Hippocampal formation (tissue), 2 donors: ENCODE measurements at places on chromosomes 6 and 20.
A peak's percentile ranks its signal among the peaks of the same experiment; 100 is the strongest.

DNA sequence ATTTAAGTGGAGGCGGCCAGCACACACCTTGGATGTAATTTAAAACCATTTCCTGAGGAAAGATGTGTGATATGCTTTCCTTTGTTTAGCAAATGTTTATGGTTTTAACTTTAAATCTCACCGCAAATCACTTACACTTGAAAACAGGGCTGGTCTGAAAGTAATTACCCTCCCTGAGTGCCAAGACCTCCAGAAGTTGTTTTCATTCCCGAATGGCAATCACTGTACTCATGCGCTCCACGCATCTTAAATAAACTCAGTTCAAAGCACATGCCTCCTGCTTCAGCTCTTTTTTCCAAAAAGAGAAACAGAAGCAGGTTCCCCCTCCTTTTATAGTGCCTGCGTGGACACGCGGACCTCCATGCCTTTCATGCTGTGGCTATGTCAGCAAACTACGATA lies 224.0 kb downstream of the SMOC2 start:
- DNase-seq = no peak

GRCh38 chr20:2753461-2754040 lies 46.9 kb downstream of the CPXM1 start:
- DNase-seq = no peak

- no peak for DNase-seq
These were observed 14.7 kb downstream of the ENPP3 start for GRCh38 chr6:131651782-131652181.

GRCh38 chr6:53506872-53507271 lies 38.0 kb downstream of the GCLC start:
- no peak for DNase-seq

GRCh38 chr20:10992731-10993130 lies 318.9 kb upstream of the JAG1 start:
- no peak for DNase-seq

- DNase-seq = no peak
These were observed 196.6 kb downstream of the UST start for GRCh38 chr6:148943451-148943850.

- no peak for DNase-seq
These were observed 1.3 kb downstream of the GUCA1B start for GRCh38 chr6:42193491-42193894.

- no peak for DNase-seq
These were observed 83.3 kb downstream of the CHD6 start for GRCh38 chr20:41534842-41535241.

GRCh38 chr20:59822291-59823029 lies 111.0 kb downstream of the SYCP2 start:
- no peak for DNase-seq

GRCh38 chr6:44428682-44429081 lies 41.2 kb downstream of the CDC5L start:
- DNase-seq = no peak

DNA sequence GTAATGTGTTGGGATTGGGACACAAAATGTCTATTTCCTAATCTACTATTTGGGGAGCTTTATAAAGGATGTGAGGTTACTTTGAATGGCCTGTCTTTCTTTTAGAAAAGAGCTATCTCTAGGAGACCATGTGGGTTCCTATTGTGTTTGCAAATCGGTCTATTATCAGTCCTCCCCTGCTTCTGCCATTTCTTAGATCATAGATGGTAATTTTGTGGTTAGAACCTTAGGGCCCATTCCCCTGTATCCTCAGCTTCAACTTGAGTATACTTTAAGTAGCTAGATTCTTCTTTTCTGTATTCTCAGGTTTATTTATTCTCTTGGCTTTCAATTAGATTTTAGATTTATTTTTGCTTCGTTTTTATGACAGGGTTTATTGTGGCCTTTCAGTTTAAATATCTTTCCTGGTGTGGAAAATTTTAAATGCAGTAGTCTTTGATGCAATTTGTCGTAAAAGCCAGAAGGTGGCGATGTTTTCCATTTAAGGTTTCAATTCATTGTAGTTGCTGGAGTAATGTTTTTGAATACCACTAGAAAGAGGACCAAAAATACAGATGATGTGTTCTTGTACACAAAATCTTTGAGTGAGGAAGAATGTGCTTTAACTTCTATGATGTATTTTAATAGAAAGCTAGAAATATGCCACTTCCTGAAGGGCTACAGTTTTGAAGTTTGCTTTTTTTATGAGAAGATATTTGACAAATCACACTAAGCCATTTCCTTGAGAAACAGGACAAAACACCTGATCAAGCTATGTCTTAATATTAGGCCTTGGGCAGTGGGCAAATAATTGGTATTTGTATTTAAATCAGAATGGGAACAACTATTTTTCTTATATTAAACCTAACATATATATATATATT lies 20.3 kb downstream of the TBPL1 start:
- DNase-seq = no peak

- no peak for DNase-seq
These were observed 3.1 kb downstream of the HS3ST5 start for GRCh38 chr6:114339706-114340105.

DNA sequence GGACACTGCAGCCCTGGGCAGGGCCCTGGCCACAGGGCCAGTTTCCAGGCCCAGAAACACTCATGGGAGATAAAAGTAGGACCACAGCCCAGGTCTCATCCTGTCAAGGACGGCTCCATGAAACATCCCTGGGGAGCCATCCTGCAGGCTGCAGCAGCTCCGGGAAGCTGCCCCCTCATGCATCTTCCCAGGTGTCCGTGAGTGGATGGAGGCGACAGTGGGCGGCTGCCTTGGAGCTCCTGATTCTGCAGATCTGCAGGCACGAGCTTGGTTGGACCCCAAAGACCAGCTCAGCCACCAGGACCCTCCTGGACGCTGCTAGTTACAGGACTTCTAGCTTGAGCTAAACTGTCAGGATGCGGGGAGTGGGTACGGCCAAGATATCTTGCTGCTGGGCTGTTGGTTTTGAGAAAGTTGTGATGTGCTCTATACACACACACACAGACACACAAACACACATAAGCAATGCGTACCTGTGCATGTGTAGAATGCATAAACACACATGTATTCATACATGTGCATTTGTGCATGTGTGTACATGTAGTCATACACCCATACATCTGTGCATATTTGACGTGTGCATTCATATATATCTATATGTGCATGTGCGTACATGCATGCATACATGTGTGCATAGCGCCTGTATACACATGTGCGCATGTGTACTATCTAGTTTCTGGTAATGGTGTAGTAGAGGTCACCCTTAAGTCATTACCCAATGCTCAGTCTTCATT lies 297.8 kb downstream of the TAF4 start:
- no peak for DNase-seq

GRCh38 chr6:29789176-29789575 lies 38.4 kb upstream of the HLA-G start:
- no peak for DNase-seq

DNA sequence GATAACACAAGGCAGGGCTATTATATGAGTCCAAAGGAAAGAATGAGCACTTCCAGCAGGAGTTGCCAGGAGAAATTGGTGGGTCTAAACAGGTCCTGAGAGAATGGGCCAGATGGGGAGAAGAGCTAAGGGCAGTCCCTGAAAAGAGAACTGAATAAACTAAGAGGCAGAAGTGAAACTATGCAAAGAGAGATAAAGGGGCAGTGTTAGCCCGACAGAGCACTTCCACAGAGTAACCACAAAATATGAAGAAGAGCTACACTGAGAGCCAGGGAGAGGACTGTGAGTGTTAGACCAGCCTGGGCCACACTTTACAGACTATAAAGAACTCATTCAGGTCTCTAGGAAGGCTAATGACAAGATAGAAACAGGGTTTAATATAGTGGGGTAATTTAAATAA lies 43.8 kb downstream of the RALGAPA2 start:
- DNase-seq = peak; percentile 53

- no peak for DNase-seq
These were observed 101.2 kb downstream of the SLC35B3 start for GRCh38 chr6:8334113-8334512.

DNA sequence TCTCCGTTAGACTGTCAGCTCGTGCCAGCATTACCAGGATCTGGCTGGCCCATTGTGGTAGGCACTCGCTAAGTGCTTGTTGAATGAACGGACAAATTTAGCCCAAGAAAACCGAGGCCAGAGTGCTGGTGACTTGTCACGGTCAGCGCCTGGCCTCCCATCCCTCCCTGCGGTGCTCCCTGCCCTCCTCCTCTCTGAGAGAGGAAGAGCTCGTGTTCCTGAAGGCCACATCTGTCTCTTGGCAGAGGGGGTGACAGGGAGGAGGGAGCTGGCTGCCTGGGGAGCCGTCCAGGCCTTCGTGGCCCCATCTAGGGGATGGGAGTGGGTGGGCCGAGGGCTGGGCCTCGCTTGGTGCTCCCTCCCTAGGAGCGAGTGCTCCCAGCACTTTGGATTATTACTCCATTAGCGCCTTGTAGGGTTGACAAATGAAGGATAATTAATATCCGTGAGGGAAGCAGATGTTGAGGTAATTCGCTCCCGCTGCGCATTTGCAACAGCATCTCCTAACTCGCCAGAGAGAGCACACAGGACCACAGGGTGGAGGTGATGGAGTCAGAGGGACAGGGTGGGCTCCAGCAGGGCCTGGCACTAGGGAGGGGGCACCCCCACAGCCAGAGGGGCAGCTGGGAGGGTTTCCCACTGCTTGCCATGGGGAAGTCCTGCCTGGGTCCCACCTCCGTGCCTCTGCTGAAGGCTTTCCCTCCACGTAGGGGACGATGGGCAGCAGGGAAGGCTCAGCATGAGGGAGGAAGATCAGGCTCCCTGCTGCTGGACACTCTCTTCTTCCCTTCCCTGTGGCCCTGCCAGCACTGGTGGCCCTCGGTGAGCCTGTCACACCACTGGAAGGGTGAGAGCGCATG lies 37.0 kb downstream of the VSTM2L start:
- no peak for DNase-seq

GRCh38 chr6:161486361-161487216 lies 212.7 kb upstream of the AGPAT4 start:
- DNase-seq = no peak

GRCh38 chr6:47345761-47346160 lies 36.1 kb upstream of the TNFRSF21 start:
- DNase-seq = no peak

GRCh38 chr6:12844284-12845223 lies 128.0 kb downstream of the PHACTR1 start:
- DNase-seq = no peak

GRCh38 chr6:149026530-149026942 lies 279.7 kb downstream of the UST start:
- no peak for DNase-seq

- DNase-seq = peak; percentile 33
These were observed 5.0 kb downstream of the COL21A1 start for GRCh38 chr6:56242346-56242745.

DNA sequence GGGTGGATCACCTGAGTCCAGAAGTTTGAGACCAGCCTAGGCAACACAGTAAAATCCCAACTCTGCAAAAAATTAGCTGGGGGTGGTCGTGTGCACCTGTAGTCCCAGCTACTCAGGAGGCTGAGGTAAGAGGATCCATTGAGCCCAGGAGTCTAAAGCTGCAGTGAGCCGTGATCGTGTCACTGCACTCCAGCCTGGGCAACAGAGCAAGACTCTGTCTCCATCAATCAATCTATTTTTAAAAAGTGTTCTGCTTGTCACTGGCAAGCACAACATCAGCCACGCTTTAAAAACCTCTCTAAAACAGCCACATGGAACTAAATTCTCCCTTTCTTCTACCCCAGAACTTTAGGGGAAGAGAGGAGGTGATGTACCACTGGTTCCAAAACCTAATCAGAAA lies 131.6 kb upstream of the RREB1 start:
- DNase-seq = no peak

- no peak for DNase-seq
These were observed 112.4 kb upstream of the DST start for GRCh38 chr6:56755040-56755439.

- DNase-seq = no peak
These were observed 10.6 kb upstream of the SAMD3 start for GRCh38 chr6:130233330-130233729.

DNA sequence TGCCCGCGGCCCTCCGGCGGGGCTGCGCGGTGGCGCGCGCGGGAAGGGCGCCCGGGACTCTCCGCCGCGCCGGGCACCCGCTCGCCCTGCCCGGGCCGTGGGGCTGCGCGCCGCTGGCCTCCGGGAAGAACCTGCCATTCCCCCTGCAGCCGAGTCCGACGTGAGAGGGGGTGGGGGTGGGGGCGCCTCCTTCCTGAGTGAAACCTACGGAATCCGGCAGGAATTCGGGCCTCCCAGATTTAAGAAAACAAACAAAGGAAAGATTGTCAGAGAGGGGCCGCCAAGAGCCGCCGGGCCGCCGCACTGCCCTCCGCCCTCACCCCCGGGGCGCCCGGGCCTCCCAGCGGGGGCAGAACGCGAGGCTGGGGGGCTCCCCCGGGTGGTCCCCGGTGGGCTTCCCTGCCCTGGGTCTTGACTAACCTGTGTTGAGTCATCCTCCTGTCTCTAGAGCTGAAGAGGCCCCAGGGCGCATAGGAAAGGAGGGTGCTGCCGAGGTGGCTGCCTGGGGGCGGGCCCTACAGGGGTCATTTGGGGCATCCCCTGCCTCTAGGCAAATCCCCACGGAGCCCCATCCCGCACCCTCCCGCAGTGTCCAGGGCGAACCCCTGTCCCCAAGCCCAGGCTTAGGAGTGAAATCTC lies 42.2 kb upstream of the FOXP4 start:
- DNase-seq = no peak

DNA sequence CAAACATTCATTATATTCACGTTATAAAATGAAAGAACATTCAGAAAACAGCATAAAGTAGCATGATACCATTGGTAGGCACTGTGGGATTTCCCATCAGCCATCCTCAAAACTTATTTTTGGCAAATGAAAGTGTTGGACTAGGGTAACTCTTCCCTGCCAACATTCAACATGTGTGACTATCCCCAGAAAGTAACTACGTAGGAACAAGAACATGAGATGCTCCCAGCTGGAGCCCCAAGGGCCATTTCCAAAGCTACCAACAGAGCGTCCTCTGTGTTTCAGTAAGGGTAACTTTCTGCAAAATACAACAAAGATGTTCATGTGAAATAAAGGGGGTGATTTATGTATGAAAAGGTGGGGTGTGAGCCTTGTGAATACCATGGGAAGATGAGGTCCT lies 28.4 kb upstream of the PTPN1 start:
- no peak for DNase-seq
